ENCODE measurements at places on chromosomes 3 and 15.
A peak's percentile ranks its signal among the peaks of the same experiment; 100 is the strongest.

- peak; percentile 52 for DNase-seq
Measured at GRCh38 chr3:12870942-12871341, 29.6 kb upstream of the RPL32 start.

DNA sequence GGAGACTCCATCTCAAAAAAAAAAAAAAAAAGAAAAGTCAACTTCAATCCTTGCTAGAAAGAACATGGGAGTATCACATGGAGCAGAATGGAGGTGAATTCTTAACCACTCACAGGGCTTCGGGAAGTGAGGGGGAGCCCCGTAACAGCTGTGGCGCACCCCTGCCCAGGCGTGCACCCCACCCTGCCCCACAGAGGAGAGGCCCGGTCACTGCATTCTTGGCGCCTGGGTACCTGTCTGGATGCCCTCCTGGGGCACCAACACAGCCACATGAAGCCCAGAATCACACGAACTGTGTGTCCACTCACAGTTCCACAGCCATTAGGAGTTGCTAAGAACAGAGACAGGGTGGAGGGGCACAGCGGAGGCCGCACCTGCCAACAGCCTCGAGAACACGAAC, 51.8 kb downstream of the NIPA2 start:
- DNase-seq, result no peak

GRCh38 chr15:39666677-39667076, 85.8 kb downstream of the THBS1 start:
- DNase-seq, result no peak

GRCh38 chr3:156727519-156728205, 53.3 kb downstream of the TIPARP start:
- DNase-seq, result no peak

- peak; percentile 47 for DNase-seq
Measured at GRCh38 chr3:98817547-98818041, 54.5 kb downstream of the ST3GAL6 start.

- no peak for DNase-seq
Measured at GRCh38 chr3:158936530-158937113, 134.8 kb downstream of the MFSD1 start.

DNA sequence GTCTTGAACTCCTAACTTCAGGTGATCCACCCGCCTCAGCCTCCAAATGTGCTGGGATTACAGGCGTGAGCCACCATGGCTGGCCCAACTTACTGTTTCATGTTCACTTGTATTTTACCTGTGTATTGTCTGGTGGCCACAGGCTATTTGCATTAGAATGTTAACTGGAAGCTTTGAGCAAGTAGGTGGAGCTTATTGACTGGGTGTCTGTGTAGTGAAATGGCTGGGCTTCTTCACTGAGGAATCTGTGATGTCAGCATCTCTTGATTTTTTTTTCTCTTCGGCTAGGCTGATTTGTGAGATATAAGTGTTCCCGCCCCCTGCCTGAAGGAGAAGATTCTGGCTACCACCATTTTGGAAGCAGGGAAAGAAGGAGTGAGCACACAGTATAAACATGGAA, 237.8 kb upstream of the PEX5L start:
- no peak for DNase-seq

DNA sequence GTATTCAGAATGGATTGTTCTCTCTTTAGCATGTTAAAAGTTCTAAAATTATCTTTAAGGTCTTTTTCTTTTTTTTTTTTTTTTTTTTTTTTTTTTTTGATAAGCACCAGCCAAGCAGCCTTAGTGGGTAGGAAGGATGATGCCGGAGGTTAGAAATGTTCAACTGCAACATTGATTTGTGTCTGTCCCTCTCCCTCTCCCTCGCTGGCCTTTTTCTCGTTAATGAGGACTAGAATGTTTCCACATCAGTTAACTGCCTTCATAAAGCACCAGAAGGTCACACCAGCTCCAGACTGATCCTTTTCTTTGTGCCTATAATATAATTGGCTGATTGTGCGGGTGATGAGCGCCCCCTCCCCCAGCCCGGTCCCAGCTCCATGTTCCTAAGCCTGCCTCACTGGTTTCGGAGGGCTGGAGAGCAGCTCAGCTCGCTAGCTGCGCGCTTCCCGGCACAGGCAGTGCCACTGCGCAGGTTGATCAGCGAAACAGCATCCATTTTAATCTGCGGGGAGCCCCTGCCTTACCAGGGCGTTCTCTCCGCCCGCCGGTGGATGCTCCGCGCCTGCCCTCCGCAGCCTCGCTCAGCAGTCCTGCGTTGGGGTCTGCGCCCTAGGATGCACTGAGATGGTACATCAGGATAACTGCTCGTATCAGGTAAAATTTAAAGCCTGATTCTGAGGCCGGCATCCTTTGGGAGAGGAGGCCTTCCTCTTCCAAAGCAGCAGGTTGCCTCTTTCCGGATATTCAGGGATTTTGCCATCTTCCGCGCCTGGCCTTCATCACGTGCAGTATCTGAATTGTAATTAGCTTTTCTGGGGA, 148.9 kb upstream of the IL12A start:
- peak; percentile 96 for DNase-seq

GRCh38 chr3:22634433-22634832, 568.7 kb upstream of the UBE2E2 start:
- DNase-seq, result no peak

- no peak for DNase-seq
Measured at GRCh38 chr3:183279371-183279770, 26.3 kb downstream of the B3GNT5 start.

GRCh38 chr3:77601823-77602415, 562.0 kb downstream of the ROBO2 start:
- DNase-seq, result peak; percentile 60

- no peak for DNase-seq
Measured at GRCh38 chr3:126620738-126621137, 34.2 kb downstream of the TXNRD3 start.

Data from Ammon's horn (tissue), 1 donor.